ENCODE measurements at places on chromosomes 12 and 14.
A peak's percentile ranks its signal among the peaks of the same experiment; 100 is the strongest.

GRCh38 chr12:5840944-5841343, 104.1 kb downstream of the ANO2 start:
- no peak for DNase-seq

DNA sequence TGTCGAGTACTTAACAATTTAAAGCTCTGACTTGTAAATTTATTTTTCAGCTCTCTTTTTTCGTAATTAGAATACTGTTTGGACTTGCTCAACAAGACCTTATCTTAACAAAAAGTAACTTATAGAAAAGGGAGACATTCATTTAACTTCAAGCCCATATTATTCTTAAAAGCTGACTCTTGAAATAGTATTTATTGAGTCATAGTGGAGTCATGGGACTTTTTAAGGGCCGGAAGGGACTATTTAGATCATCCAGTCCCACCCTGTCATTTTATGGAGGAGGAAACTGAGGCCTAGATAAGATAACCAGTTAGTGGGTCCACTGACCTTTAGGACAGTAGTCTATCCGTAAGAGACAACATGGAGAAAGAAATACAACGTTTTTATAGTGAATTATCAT, 1.5 kb downstream of the RAP1B start:
- peak; percentile 11 for DNase-seq

DNA sequence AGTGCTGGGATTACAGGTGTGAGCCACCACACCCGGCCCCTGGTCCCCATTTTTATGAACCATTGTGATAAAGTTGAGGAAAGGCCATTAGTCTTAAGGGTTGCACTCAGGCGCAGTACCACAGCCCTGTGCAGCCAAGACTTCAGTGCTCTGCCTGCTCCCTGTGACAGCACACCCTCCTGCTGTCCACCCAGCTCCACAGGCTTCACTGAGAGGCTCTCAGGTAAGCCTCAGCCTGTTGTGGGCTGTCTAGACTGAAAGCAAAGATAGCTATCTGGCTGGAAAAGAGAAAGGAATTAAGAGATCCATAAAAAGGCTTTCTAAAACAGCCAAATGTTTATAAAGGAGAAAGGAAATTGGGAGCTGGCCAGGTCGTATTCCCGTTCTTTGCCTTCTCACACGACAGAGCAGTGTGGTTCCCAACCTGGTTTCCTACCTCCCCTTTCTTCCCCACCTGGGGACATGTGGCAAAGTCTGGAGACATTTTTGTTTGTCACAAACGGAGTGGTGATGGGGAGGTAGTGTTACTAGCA, 19.1 kb upstream of the DNM1L start:
- peak; percentile 13 for DNase-seq

GRCh38 chr14:100618763-100619320, 31.6 kb upstream of the BEGAIN start:
- DNase-seq: no peak

DNA sequence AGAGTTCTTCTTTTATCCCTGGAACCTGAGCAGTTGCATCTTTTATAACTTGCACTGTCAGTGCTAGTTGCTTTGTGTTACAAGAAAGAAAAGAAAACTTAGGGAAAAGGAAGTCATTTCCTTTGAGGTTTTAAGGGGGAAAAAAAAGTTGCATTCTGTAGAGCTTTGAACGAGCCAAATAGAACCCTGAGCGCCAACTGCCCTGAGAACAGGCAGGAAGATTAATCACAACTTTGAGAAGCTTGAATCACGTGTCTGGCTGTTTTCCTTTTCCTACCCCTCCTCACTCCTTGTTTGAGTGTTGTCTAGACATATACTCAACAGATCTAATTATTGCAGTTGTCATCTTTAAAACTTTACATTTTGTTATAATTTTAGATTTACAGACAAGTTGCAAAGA, 12.5 kb downstream of the PCNX1 start:
- DNase-seq: no peak

DNA sequence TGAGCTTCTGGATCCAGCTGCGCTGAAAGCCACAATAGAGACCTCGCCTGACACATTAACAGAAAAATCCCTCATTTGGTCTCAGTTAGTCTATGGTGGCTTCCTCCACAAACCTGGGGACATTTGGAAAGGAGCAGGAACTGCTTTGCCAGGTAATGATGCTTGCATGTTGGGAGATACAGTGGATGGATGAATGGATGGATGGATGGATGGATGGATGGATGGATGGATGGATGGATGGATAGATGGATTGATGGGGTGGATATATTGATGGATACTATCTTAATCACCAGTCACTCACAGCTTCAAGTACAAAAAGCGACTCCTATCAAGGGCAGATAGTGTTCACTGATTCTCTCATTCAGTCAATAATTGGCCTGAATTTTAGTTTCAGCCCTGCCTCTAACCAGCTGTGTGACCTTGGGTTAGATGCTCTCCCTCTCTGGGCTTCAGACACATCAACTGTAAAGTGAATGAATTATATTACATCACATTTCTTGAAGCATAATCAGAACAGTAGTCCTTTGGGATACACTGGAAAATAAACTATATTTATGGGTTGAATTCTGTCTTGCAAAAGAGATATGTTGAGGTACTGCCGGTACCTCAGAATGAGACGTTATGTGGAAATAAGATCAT, 29.3 kb downstream of the MAP1LC3B2 start:
- DNase-seq: no peak

DNA sequence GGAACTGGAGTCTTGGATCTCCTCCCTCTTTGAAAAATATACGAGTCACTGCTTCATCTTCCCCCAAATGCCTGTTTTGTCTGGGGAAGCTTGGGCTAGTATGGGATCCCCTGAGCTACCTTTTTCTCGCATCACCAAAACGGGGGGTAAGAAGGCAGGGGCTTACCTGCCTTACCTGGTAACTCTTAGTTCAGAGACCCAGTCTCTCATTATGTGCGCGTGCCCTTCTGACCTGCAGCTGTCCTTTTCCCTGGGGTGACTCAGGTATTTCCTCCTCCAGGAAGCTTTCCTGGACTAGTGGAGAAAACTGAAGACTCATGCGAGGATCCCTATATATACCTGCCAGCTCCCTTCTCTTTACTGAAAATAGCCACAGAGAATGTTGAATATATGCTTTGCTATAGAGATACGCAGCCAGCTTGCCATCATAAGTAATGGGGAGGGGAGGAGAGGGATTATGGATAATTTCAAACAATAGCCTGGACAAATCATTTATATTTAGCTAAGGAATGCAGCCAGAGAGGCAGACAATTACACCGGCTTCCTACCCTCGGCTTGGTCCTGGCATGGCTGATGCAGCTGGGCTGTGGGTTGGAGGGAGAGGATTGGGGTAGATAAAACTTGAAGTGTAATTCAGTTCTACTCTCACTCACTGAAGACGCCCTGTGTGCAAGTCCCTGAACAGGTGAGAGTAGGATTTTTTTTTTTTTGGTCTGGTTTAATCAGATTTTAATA, 1.1 kb downstream of the TSPAN9 start:
- DNase-seq: no peak

GRCh38 chr14:101507836-101508150, 53.5 kb upstream of the DIO3 start:
- no peak for DNase-seq

- no peak for DNase-seq
Observed at GRCh38 chr12:40208707-40209446, 15.9 kb upstream of the LRRK2 start.

- DNase-seq: peak; percentile 44
Observed at GRCh38 chr14:63205866-63206265, 1.6 kb downstream of the RHOJ start.

GRCh38 chr14:91103116-91103515, 10.8 kb upstream of the DGLUCY start:
- no peak for DNase-seq

- DNase-seq: no peak
Observed at GRCh38 chr12:29902043-29902442, 118.3 kb upstream of the TMTC1 start.

DNA sequence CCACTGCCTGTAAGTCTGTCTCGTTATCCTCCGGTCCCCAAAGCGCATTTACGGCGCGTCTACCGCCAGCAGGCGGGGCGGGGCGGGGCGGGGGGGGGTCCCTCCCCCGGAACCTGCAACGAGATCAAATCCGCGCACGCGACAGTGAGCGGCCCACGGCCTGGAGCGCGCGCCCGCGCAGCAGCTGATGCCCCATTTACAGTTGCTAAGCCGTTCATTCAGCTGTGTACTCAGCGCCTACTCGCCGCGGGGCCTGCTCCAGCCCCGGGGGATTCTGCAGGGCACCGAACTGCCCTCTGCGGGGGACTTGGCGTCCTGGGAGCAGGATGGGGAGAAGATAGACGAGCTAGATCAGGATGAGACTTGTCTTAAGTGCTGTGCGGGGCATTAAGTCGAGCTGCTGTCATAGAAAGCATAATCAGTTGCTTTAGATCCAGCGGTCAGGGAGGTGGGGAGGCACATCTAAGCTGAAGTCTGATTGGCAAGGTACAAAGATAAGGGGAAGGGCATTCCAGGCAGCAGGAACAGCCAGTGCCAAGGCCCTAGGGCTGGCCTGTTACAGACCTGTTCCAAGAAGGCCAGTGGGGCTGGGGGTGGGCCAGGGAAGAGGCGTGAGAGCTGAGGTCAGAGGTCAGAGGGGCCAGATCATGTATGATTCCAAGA, 1.4 kb upstream of the CCDC85C start:
- peak; percentile 78 for DNase-seq

All from tongue (tissue), 3 donors.